Thyroid gland (tissue), 4 donors: ENCODE measurements at places on chromosomes 5 and 9.

GRCh38 chr9:95762322-95762721, 113.2 kb upstream of the ERCC6L2 start:
- DNase-seq = no peak

GRCh38 chr5:38755181-38755580, 90.6 kb upstream of the OSMR start:
- DNase-seq = no peak

GRCh38 chr5:95900383-95900958, 61.2 kb downstream of the ELL2 start:
- peak; percentile 54 for DNase-seq

- no peak for DNase-seq
These were observed 6.9 kb downstream of the RAB14 start for GRCh38 chr9:121194730-121195129.

- no peak for DNase-seq
These were observed 131.1 kb upstream of the TUT7 start for GRCh38 chr9:86485359-86485758.

GRCh38 chr5:55063899-55064298, 38.5 kb upstream of the GZMA start:
- DNase-seq = no peak

DNA sequence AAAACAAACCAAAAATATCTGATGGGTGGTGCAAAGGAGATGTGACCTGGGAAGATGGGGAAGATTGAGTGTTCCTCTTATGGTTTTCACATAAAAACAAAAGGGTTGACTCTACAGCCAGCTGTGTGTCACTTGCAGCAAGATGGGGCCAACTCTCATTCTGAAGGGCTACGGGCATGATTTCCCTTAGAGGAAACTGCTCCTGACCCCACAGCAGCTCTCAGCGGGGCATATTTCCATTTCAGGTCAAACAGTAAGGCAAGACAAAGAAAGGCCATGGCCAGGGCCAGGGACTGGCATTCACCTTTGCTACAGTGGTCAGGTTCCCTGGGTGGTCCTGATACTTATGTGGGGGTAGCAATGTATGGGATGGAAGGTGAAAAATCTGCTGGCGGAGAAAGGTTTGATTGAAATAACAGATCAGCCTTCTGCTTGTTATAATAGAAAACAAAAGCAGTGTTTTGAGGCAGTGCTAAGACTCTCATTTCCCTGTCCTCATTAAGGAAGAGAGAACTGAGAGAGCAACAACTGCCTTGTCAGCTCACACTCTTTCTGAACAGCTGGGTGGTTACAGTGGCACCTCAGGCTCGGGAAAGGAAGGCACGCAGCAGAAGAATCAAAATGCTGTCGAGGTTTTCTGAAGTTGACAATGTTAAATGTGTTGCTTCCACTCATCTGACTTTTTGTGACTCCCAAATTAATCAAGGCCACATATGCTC, 120.7 kb upstream of the PCA3 start:
- no peak for DNase-seq

DNA sequence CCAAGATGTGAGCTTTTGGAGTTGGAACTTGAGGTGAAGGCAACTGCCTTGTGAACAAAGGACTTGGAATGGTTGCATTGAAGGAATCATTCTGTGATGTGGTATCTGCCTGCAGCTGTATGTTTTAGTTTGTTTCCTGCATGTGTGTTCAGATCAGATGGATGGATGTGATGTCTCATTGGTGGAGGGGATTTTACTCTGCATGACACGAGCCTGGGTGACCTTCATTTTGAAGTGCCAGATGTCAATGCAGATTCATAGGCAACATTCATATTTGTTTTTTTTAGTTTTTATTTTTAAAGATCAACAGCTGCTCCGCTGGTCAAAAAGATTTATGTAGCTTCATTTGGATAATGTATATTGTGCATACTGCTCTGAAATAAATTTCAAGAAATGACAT, 13.5 kb downstream of the FBXL7 start:
- DNase-seq = no peak

GRCh38 chr9:20441711-20442423, 180.4 kb downstream of the MLLT3 start:
- no peak for DNase-seq

- DNase-seq = no peak
These were observed 271.0 kb downstream of the TMEM161B start for GRCh38 chr5:87997662-87998061.

DNA sequence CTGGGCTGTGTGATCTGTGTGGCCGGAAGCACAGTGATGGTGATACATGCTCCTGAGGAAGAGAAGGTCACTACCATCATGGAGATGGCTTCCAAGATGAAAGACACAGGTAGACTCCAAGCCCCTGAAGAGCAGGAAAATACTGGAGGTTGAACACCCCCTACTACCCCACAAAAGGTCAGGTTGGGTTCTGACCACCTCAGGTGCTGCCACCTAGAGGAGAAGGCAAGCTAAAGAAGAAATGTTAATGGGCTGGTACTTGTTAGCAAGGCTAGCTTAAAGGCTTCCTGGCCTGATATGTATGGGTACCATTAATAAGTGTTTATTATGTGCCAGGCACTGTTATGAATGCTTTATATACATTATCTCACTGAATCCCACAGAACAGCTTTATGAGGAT, 11.7 kb downstream of the NIPAL4 start:
- no peak for DNase-seq

GRCh38 chr5:180157866-180158265, 51.1 kb downstream of the RASGEF1C start:
- DNase-seq = no peak

- no peak for DNase-seq
These were observed 49.7 kb upstream of the NCS1 start for GRCh38 chr9:130122456-130122855.

GRCh38 chr9:129783516-129784361, 19.2 kb upstream of the TOR1B start:
- DNase-seq = peak; percentile 64

DNA sequence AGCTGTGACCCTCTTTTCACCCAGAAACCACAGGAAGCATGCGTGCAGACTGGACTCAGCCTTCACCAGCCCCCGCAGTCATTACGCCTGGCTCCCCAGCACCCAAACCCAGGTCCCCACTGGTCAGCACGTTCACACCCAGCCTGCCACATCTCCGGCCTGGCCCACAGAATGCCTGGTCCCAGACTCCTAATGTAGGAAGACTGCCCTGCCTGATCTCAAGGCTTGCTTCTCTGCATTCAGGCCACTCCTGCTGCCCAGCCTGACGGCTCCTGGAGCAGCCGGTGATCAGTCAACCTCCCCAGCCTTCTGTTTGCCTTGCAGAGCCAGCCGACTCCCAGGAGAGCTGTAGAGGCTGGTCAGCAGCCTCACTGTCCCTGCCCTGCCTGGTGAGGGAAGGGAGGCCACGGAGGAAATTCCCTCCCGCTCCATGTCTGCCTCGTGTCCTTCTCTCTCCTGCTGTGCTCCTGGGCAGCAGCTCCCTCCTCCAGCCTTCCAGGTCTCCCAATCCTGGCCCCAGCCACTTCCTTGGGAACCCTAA, 25.4 kb downstream of the ADAMTS2 start:
- DNase-seq = no peak

GRCh38 chr5:67795781-67796477, 419.6 kb upstream of the PIK3R1 start:
- no peak for DNase-seq

GRCh38 chr9:8284884-8285283, 485.3 kb upstream of the DMAC1 start:
- DNase-seq = no peak

- no peak for DNase-seq
These were observed 452.7 kb upstream of the CDH9 start for GRCh38 chr5:27491047-27491446.

- no peak for DNase-seq
These were observed 62.2 kb downstream of the IPPK start for GRCh38 chr9:92607773-92608172.

GRCh38 chr5:96936431-96937320, 796 bp downstream of the LNPEP start:
- peak; percentile 54 for DNase-seq

GRCh38 chr9:26077860-26078259, 399.6 kb upstream of the TUSC1 start:
- no peak for DNase-seq

GRCh38 chr9:105299190-105299854, 54.9 kb downstream of the SLC44A1 start:
- DNase-seq = no peak

DNA sequence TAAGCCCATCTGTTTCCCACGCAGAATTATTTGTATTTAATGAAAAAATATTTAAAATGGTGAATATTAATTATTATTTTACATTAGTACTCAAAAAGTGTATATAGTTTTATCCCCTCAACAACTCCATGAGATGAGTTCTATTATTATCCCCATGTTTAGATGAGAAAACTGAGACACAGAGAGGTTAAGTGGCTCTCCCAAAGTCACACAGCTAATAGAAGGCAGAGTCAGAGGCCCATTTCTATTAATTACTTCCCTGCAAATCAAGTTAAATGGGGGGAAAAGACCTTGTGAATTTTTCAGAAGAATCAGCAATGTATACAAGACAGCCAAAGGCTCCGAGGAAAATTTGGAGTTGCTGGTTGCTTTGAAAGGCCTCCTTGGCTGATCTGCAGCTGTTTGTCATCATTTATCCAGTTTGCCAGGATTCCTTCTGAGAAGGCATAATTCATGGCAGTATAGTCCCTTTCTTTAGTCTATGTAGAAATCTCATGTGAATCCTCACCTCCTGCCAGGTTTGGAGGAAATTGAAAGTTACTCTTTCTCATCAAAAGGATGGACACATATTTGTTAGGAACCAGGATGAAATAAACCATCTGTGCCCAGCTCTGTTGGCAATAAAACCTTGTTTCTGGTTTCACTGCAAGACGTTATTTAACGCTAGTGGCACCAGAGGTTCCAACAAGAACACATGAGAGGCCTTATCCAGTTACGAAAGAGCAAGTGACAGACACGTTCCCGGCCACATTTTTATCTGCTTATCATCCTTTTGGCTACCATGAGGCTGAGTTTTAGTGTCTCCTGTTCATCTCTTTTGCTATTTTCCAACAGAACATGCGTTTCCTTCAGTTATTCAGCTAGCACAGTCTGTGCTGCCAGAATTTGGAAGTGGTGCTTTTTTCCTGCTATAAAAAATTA, 621 bp downstream of the FYB1 start:
- DNase-seq = no peak

GRCh38 chr9:116549786-116550660, 137.1 kb upstream of the TRIM32 start:
- no peak for DNase-seq

DNA sequence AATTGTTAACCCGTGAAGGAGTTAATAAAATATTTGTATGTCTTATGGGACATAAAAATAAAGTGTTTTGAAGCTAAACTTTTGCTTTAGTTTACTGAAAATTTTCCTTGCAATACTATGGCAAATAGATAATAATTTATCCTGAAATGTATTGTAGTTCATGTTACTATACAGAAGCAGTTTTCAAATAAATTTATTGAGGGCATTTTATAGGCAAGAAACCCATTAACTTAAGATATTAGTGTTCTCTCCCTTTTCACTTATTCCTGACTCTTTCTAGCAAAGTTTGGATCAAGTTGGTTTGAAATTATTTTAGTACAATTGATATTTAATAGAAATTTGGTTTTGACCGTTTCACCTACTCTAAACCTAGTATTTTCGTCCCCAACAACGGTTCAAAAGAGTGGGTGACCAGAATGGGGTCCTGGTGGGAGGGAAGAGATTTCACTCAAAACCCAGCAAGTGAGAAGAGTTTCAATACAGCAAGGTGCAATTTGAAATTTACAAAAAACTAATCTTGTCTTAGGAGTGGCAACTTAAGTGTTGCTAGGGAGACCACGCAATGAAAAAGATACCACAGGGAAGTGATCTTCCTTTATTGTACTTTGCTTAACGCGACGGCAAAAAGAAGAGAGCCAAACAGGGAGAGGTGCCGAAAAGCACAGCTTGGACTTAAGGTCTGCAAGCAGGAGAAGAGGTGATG, 28.4 kb downstream of the NR2F1 start:
- no peak for DNase-seq

DNA sequence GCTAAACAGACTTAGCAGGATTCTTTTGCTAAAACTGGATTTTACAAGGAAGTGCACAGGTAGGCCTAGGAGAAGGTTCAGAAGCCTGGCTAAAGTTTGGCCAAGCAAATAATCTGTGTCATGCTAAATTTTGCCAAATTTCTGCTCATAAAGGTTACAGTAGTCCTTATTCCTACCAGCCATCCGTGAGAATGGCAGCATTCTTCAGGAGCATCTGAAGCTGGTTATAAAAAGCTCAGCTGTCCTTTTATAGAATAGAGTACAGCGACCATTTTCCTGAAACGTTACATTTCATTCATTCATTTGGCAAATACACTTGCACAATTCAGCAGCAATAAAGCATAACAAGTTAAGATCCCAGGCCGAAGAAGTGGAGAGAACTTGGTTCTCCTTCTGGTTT, 6.9 kb downstream of the GSN start:
- no peak for DNase-seq

GRCh38 chr9:77464661-77465060, 183.5 kb downstream of the GNA14 start:
- no peak for DNase-seq

- peak; percentile 87 for DNase-seq
These were observed 7.0 kb downstream of the MAMDC4 start for GRCh38 chr9:136858844-136859757.

DNA sequence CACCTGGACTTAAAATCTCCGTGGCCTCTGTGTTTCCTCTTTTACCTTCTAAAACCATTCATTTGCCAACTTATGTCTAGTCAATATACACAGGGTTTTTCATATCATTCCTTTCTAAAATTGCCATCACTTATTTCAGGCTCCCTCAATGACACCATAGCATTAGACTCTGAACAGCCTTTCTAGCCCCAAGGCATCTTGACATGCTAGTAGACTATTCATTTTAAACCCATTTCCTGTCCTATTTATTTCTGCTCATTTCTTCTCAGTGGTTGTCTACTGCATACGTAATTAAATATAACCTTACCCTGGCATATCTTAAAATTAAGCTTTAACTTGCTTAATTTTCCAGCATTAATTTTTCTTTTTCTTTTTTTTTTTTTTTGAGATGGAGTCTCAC, 83.2 kb downstream of the PHAX start:
- DNase-seq = no peak

DNA sequence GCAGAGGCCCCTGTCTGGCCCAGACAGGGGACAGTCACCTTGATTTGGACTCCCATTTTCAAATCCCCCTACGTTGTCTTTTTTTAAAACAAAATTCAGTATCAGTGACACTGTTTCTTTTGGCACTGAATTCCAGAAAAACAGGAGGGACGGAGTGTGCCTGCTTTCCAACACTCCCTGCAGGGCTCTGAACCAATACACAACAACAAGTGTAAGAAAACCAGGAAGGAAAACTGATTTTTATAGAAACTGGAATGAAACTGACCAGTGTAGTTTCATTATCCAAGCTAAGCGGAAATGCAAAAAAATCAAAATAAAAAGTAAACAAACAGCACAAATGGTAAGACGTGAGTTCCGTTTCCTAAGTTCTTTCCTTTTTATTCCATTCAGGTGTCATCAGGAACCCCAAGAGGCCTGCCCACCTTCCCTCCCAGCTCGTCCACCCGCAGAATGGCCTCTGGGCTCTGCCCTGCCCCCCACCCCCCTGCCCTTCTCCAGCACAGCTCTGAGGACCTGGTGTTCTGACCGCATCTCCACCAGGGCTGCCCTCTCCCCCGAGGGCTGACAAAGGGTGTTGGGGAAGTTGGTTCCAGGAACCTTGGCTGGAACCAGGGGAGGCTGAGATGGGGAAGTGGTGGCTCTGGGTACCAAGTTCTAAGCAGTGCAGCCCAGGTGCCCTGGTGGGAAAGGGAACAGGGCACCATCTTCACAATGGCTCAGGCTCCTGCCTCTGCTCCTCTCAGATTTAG, 73.6 kb downstream of the PSD2 start:
- DNase-seq = no peak

- no peak for DNase-seq
These were observed 58.0 kb downstream of the GPR21 start for GRCh38 chr9:123091459-123091858.
